GOT3 (cell line): ENCODE measurements at places on chromosomes 3 and 15.
A peak's percentile ranks its signal among the peaks of the same experiment; 100 is the strongest.

DNA sequence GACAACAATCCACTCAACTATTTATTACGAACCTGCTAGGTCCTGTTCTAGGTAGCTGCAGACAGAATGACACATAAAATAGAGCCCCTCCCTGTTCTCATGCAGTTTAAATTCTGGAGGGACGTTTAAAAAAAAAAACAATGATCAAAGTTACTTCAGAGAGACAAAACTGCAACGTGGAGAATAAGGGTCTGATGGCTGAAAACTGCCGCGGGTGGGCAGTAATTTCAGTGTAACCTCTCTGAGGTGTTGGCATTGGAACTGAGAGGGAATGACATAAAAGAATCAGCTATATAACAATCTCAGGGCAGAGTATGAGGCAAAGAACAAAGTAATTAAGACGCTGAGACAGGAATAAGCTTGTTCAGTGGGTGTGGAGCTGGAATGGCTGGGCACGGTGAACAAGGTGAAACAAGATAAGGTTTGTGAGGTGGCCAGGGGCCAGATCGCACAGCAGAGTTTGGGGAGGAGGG, 19.5 kb downstream of the TBL1XR1 start:
- no peak for DNase-seq

- DNase-seq, result no peak
Observed at GRCh38 chr3:156513619-156514018, 41.3 kb downstream of the SSR3 start.

GRCh38 chr3:105791919-105792786, 76.7 kb downstream of the CBLB start:
- DNase-seq, result peak; percentile 22

- no peak for DNase-seq
Observed at GRCh38 chr15:81968691-81969090, 77.1 kb downstream of the MEX3B start.

- no peak for DNase-seq
Observed at GRCh38 chr3:17192995-17193394, 308.2 kb downstream of the PLCL2 start.

- DNase-seq, result no peak
Observed at GRCh38 chr3:140499114-140499757, 178.6 kb upstream of the TRIM42 start.

GRCh38 chr3:20836801-20837200, 650.8 kb upstream of the SGO1 start:
- no peak for DNase-seq

DNA sequence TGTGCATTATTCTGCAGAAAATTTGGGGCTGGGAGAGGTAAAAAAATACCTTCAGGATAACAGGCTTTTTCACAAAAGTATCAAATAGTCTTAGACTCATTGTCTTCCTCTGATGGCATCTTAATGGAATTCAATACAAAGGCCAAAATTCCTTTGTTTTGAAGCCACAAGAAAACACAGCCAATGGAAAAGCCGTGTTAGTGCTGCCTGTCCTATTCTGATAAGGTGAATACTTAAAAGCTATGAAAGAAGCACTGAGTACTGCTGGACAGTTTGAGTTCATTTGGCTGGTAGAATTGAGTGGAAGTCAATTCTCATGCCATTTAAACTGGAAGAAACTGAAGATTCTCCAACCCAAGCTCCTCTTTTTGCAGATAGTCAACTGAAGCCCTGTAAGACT, 395.3 kb upstream of the TPRG1 start:
- no peak for DNase-seq
